ENCODE measurements at places on chromosomes 3 and 15. TPM values are rescaled to one million over a fixed set of nuclear protein-coding genes. Genes with fewer than 3 reads are reported as not detected.

Gene DNAJA4
- total RNA-seq: 12.0 TPM

Gene ADGRG7
- total RNA-seq: 2.7 TPM

Gene IL17RE
- 2.3 TPM for total RNA-seq

Gene MYRIP
- not detected for total RNA-seq

DNA sequence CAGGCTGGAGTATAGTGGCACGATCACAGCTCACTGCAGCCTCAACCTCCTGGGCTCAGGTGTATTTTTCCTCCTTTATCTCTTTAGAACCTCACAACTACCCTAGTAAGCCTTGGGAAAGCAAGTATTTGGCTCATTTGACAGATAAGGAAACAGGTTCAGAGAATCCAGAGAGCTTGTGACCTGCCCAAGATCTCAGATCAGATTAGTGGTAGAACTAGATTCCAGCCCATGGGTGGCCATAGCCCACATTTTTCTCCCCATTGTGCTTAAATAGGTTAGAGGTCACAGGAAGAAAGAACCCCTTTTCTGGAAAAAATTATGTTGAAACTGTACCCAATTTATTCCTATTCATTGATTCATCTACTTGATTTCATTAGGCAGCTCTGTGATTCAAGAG lies 64.3 kb downstream of the TSC22D2 start:
- no peak for DNase-seq

DNA sequence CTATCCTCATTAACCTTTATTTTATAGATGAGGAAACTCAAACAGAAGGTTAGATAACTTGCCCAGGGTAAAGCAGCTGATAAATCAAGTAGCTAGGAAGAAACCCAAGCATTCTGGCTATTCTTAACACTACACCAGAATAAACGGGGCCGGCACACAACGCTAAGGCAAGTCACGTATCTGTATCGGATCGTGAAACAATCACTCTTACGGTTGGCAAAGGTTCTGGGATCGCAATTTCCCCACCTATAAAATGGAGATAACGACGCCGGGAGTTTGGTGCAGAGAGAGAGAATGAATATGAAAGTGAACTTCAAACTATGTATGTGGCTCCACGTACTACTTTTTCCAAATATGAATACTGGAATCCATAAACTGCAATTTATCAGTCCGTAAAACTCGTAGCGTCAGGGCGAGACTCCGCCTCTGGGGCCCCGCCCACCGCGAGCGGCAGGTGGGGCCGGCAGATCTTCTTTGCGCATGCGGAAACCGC lies 252 bp upstream of the ARMC8 start:
- peak; percentile 92 for DNase-seq

GRCh38 chr3:29144361-29144760 lies 136.5 kb upstream of the RBMS3 start:
- DNase-seq: peak; percentile 24

- DNase-seq: no peak
Measured at GRCh38 chr3:197010556-197011351, 18.9 kb downstream of the MELTF start.

DNA sequence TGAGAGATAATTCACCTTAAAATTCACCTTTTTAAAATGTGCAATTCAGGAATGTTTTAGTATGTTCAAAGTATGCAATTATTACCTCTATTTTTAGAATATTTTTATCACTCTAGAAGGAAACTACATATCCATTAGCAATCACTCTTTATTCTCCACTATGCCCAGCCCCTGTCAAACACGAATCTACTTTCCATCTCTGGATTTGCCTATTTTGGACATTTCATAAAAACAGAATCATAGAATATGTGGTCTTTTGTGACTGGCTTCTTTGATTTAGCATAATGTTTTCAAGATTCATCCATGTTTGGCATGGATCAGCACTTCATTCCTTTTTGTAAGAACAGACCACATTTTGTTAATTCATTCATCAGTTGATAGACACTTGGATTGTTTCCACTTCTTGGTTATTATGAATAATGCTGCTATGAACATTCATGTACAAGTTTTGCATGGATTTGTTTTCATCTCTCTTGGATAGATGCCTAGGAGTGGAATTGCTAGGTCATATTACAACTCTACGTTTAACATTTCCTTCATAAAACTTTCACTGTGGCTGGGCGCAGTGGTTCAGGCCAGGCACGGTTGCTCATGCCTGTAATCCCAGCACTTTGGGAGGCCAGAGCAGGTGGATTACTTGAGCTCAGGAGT lies 12.7 kb downstream of the HMCES start:
- DNase-seq: no peak

- no peak for DNase-seq
Measured at GRCh38 chr3:133835961-133836360, 30.3 kb downstream of the SRPRB start.

- no peak for DNase-seq
Measured at GRCh38 chr15:26357653-26358052, 415.2 kb downstream of the GABRB3 start.

GRCh38 chr3:39135170-39135805 lies 18.1 kb downstream of the CSRNP1 start:
- DNase-seq: no peak

DNA sequence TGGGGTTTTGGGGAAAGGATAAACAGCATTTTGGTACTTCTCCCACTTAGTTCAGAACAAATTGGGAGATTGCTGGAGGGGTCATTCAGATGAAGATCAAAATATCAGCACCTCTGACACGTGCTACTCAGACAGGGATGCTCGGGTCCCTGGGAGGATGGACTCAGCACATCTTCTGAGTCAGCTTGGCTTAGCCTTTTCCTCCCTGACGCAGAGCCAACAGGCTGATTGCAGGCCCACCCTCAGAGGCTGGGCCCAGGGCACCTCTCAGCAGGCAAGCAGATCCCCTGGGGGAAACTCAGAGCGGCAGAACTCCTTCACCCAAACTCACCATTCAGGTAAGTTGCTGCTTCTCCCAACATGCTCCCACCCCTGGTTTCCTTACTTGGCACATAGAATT lies 304.9 kb downstream of the TLE3 start:
- no peak for DNase-seq

- no peak for DNase-seq
Measured at GRCh38 chr3:113719294-113719693, 22.9 kb upstream of the USF3 start.

DNA sequence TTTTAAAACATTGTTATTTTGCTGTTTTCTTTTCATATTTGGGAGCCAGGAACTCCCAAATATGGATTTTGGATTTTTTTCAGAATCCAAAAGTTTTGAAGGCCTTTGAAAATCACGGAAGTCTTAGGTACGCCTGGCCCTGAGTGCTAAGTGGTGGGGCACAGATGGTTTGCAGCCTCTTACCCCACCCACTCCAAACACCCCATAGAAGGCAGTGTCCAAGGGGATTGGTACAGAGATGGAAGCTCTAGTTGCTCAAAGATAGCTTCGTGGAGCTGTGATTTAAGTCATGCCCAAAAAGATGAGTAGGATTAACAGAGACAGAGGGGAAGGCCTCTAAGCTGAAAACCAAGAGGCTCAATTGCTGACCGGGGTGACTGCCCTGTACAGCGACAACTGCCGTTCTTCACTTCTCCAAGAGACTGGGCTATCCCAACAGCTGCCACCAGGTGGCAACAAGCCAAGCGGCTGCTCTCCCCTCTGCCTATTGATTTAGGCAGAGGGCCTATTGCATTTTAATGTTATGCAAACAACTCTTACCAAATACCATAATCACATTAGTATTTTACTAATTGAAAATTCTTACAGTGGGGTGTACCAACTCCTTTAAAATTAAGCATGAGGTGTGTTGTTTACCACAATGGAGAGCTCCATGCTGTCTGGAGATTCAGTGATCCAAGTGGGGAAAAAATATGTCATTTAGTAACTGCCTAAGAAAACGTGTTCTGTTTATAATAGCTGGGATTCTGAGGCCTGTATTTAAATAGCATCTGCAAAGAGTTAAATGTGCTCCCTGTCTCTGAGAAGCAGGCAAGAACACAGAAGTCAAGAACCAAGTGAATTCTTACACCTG lies 64.0 kb upstream of the C15orf61 start:
- DNase-seq: peak; percentile 80

GRCh38 chr3:80097674-80098073 lies 329.9 kb upstream of the ROBO1 start:
- DNase-seq: peak; percentile 70

- no peak for DNase-seq
Measured at GRCh38 chr15:100570735-100571313, 31.2 kb downstream of the LINS1 start.

GRCh38 chr3:112629425-112629824 lies 11.5 kb downstream of the CCDC80 start:
- DNase-seq: peak; percentile 81
